Activated CD4-positive, alpha-beta T cell treated with anti-CD3 and anti-CD28 coated beads for 48 hours (primary cell): ENCODE measurements at places on chromosomes 5 and 9.

- no peak for DNase-seq
These were observed 517.0 kb upstream of the PAPPA start for GRCh38 chr9:115636596-115636995.

GRCh38 chr5:123007182-123007581 lies 29.3 kb downstream of the PPIC start:
- no peak for DNase-seq

GRCh38 chr9:83281306-83282255 lies 218.6 kb upstream of the RASEF start:
- no peak for DNase-seq

- DNase-seq, result peak; percentile 24
These were observed 47.8 kb downstream of the ERGIC1 start for GRCh38 chr5:172881691-172882370.

- no peak for DNase-seq
These were observed 8.9 kb downstream of the OR13J1 start for GRCh38 chr9:35861161-35861897.

DNA sequence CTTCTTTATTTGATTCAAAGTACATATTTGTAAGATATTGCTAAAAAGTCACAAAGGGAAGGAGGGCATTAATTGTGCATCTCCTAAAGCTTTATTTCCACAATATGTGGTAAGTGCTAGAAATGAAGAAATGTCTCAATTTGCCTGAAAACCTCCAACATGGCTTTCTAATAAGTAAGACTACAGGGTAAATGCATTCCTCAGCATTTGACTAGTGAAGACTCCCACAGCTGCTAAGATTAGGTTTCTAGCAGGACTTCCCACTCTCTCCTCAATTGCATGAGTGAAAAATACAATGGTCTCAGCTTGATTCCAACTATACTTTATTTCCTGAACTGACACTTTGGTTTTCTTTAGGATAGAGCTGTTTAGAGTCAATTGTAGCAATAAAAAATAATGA lies 162.1 kb downstream of the ELAVL2 start:
- no peak for DNase-seq

GRCh38 chr5:135887881-135888614 lies 7.6 kb downstream of the IL9 start:
- no peak for DNase-seq

DNA sequence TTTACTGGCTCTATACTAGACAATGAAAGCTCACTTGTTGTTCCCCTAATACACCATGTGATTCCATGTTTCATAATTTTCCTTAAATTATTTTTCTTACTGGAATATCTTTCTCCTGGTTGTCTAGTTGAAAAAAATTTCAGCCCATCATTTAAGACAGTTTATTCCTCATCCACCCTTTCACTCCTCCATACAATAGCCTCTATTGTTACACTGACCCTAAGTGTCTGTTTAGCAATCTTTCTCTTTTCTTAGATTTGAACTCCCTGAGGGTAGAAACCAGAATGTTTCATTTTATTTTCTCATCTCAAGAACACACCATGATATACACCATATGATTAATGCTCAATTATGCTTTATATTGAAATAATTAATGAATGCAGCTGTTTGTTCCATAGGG lies 413.4 kb upstream of the ITGA1 start:
- no peak for DNase-seq

GRCh38 chr9:109013679-109014607 lies 644 bp upstream of the CTNNAL1 start:
- DNase-seq, result no peak
